ENCODE measurements at places on chromosomes 3 and 15.
A peak's percentile ranks its signal among the peaks of the same experiment; 100 is the strongest.

GRCh38 chr3:76958274-76958673 is 81.6 kb upstream of the ROBO2 start:
- no peak overlapping the region for H3K4me3 ChIP-seq
- H3K4me1 ChIP-seq, result no peaks in the 10 kb centered on the region
- H3K27me3 ChIP-seq, result no peaks in the 10 kb centered on the region
- H3K36me3 ChIP-seq, result no peaks in the 10 kb centered on the region
- no peak for DNase-seq

- H3K27me3 ChIP-seq, result no peaks in the 10 kb centered on the region
- peaks cover 18% of the 10 kb centered on the region for H3K4me1 ChIP-seq
- no peak for DNase-seq
- no peaks in the 10 kb centered on the region for H3K36me3 ChIP-seq
- H3K27ac ChIP-seq, result no peak overlapping the region
Observed at GRCh38 chr3:50146316-50146901, 8.7 kb upstream of the SEMA3F start.

GRCh38 chr3:124362455-124362854 is 367.8 kb upstream of the UMPS start:
- no peak overlapping the region for H3K4me3 ChIP-seq
- H3K27me3 ChIP-seq, result no peaks in the 10 kb centered on the region
- DNase-seq, result no peak
- H3K4me1 ChIP-seq, result peaks cover 33% of the 10 kb centered on the region
- H3K36me3 ChIP-seq, result no peaks in the 10 kb centered on the region
- no peak overlapping the region for H3K27ac ChIP-seq

DNA sequence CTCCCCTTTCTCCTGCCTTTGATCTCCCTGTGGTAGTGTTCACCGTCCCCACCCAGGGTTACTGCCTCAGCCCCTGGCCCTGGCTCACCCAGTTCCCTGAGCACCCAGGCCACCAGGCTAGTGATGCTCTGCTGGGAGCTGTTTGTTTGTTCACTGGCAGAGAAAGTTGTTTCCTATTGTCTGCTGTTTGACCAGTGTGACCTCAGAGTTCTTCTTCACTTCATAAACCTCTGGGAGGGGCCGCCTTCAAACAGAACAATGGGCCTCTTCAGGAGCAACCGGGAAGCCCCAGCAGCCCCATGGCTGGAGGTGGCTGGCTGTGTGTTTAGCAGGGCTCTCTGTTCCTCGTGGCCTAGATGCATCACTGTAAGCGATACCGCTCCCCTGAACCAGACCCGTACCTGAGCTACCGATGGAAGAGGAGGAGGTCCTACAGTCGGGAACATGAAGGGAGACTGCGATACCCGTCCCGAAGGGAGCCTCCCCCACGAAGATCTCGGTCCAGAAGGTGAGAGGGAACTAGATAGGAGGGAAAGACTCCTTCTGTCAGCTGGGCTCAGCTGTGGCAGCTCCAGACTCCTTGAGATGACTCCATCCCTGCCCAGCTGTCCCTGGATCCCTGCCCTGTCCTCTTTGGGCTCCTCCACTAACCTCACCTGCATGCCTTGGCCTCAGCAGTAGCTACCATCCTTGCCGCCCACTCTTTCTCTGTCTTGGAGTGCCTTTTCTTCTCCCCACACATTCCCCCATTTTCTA is 3.4 kb downstream of the CLK3 start:
- no peak for DNase-seq
- no peak overlapping the region for H3K4me3 ChIP-seq
- H3K27ac ChIP-seq, result no peak overlapping the region
- H3K27me3 ChIP-seq, result no peaks in the 10 kb centered on the region
- H3K36me3 ChIP-seq, result peaks cover 44% of the 10 kb centered on the region
- H3K4me1 ChIP-seq, result peaks cover 11% of the 10 kb centered on the region

GRCh38 chr15:25544076-25544475 is 105.3 kb upstream of the UBE3A start:
- H3K27me3 ChIP-seq, result no peaks in the 10 kb centered on the region
- no peak overlapping the region for H3K27ac ChIP-seq
- no peaks in the 10 kb centered on the region for H3K4me1 ChIP-seq
- H3K36me3 ChIP-seq, result no peaks in the 10 kb centered on the region
- DNase-seq, result no peak

GRCh38 chr3:197139586-197139985 is 110.0 kb upstream of the MELTF start:
- H3K36me3 ChIP-seq, result peaks cover 7% of the 10 kb centered on the region
- H3K27me3 ChIP-seq, result no peaks in the 10 kb centered on the region
- no peaks in the 10 kb centered on the region for H3K4me1 ChIP-seq
- DNase-seq, result no peak

- H3K27me3 ChIP-seq, result no peaks in the 10 kb centered on the region
- peaks cover 77% of the 10 kb centered on the region for H3K4me1 ChIP-seq
- H3K36me3 ChIP-seq, result peaks cover 33% of the 10 kb centered on the region
- no peak for DNase-seq
- peak overlapping the region; percentile 69 for H3K27ac ChIP-seq
Observed at GRCh38 chr15:25678500-25678855, 184.6 kb downstream of the ATP10A start.

Data from thoracic aorta (tissue), 2 donors.